ENCODE measurements at places on chromosomes 16 and 17. TPM values are rescaled to one million over a fixed set of nuclear protein-coding genes. Genes with fewer than 3 reads are reported as not detected.

Gene KRT36
- not detected for total RNA-seq

Gene SKAP1
- not detected for total RNA-seq

Gene SRCIN1
- not detected for total RNA-seq

Gene PDE6G
- total RNA-seq, result 0.13 TPM

Gene RDM1
- total RNA-seq, result not detected

Gene TBC1D3
- total RNA-seq, result not detected

Gene MRPL45
- total RNA-seq, result 41.9 TPM

Gene RSKR
- total RNA-seq, result 19.9 TPM

Gene C1QL1
- total RNA-seq, result 0.10 TPM

Gene TEDC2
- 26.0 TPM for total RNA-seq

Gene SLFN13
- 0.69 TPM for total RNA-seq

Gene WNT9B
- not detected for total RNA-seq

Gene TGFB1I1
- total RNA-seq, result 13.1 TPM

Gene MYO1C
- 19.1 TPM for total RNA-seq

Gene ANKRD40
- 48.1 TPM for total RNA-seq

Gene RHOT1
- total RNA-seq, result 49.2 TPM

Gene PPP1R1B
- total RNA-seq, result not detected

Gene CPHXL2
- total RNA-seq, result not detected

Gene TNFRSF13B
- not detected for total RNA-seq

Gene SEPTIN12
- not detected for total RNA-seq

Gene NHLRC4
- not detected for total RNA-seq

Gene C17orf67
- 0.76 TPM for total RNA-seq

Gene CCL8
- total RNA-seq, result not detected

Gene OMG
- not detected for total RNA-seq

Gene ADAP2
- total RNA-seq, result not detected

Gene GP1BA
- total RNA-seq, result not detected

Gene TEX14
- total RNA-seq, result 3.4 TPM

Gene TERB1
- not detected for total RNA-seq

Gene SLC2A4
- 1.3 TPM for total RNA-seq

Measured in SJCRH30 (cell line).